ENCODE measurements at places on chromosomes 3 and 15. TPM values are rescaled to one million over a fixed set of nuclear protein-coding genes. Genes with fewer than 3 reads are reported as not detected.

Gene APOD
- total RNA-seq: 5.7 TPM

Gene GPR87
- total RNA-seq: 0.33 TPM

Gene KBTBD12
- total RNA-seq: not detected

Gene PEAK1
- total RNA-seq: 83.6 TPM

Gene FRMD5
- 12.7 TPM for total RNA-seq

Gene EPHA6
- total RNA-seq: 0.48 TPM

Gene MESP1
- total RNA-seq: 0.10 TPM

Gene UBAP1L
- total RNA-seq: 1.6 TPM

Gene CD96
- total RNA-seq: not detected

Gene TWF2
- total RNA-seq: 184 TPM

Gene TM6SF1
- total RNA-seq: 26.3 TPM

Gene ARHGEF26
- total RNA-seq: 0.65 TPM

Gene TRAK1
- total RNA-seq: 70.4 TPM

Gene GNB4
- total RNA-seq: 97.2 TPM

Gene STARD5
- total RNA-seq: 0.57 TPM

Gene ERICH6
- not detected for total RNA-seq

Gene HIGD2B
- not detected for total RNA-seq

Gene AGTR1
- total RNA-seq: not detected

Gene ZSCAN29
- 21.6 TPM for total RNA-seq

Gene SAMMSON
- total RNA-seq: not detected

Gene UTS2B
- 0.38 TPM for total RNA-seq

Gene C3orf49
- total RNA-seq: not detected

Gene SNTN
- not detected for total RNA-seq

Gene LIPH
- total RNA-seq: not detected

Gene ZNF592
- total RNA-seq: 16.2 TPM

Gene RHOV
- total RNA-seq: under 0.01 TPM

Gene PLA2G4D
- total RNA-seq: not detected

Gene FAM107A
- 16.0 TPM for total RNA-seq

Gene ONECUT1
- total RNA-seq: not detected

Gene PRR20G
- total RNA-seq: not detected

Gene GRAMD2A
- total RNA-seq: not detected

Gene CSPG5
- total RNA-seq: 0.67 TPM

Gene SPINT1
- total RNA-seq: 3.2 TPM

Gene CCR9
- total RNA-seq: not detected

Gene NR2E3
- total RNA-seq: 0.19 TPM

Gene OR5K2
- total RNA-seq: not detected

Gene KLF15
- total RNA-seq: 1.5 TPM

Gene IQCH
- 1.6 TPM for total RNA-seq

Gene TM4SF4
- total RNA-seq: not detected

Gene CKMT1B
- not detected for total RNA-seq

Gene GOLGA6L9
- 1.3 TPM for total RNA-seq

Gene COMMD2
- total RNA-seq: 41.4 TPM

Measured in vein endothelial cell (primary cell).